Tracheal epithelial cell (primary cell): ENCODE measurements at places on chromosomes 7 and 10. TPM values are rescaled to one million over a fixed set of nuclear protein-coding genes. Genes with fewer than 3 reads are reported as not detected.

Gene ARMC10
- 59.3 and 66.7 TPM in 2 replicates for total RNA-seq

Gene BTBD16
- not detected in 2 replicates for total RNA-seq

Gene MKI67
- total RNA-seq, result 0.21 and 0.72 TPM in 2 replicates

Gene STK32C
- 7.2 and 14.2 TPM in 2 replicates for total RNA-seq

Gene NRG3
- total RNA-seq, result under 0.01 TPM in 1 of 2 replicates, not detected in the other

Gene PLCE1
- total RNA-seq, result 0.48 and 0.85 TPM in 2 replicates

Gene MAD1L1
- 70.1 and 92.8 TPM in 2 replicates for total RNA-seq

Gene THNSL1
- total RNA-seq, result 4.6 and 9.0 TPM in 2 replicates

Gene FLNC
- 0.64 and 8.0 TPM in 2 replicates for total RNA-seq

Gene CNPY1
- total RNA-seq, result not detected in 2 replicates

Gene ADAM22
- total RNA-seq, result under 0.01 TPM in 1 of 2 replicates, not detected in the other

Gene ATRNL1
- total RNA-seq, result 0.43 and 0.72 TPM in 2 replicates

Gene SUGCT
- total RNA-seq, result 16.6 and 17.1 TPM in 2 replicates

Gene GIMAP7
- under 0.01 TPM in 1 of 2 replicates, not detected in the other for total RNA-seq

Gene ANTXRL
- total RNA-seq, result not detected in 2 replicates

Gene LRIT1
- not detected in 2 replicates for total RNA-seq

Gene EVX1
- not detected in 2 replicates for total RNA-seq

Gene GDF2
- total RNA-seq, result not detected in 2 replicates

Gene PPP1R3A
- total RNA-seq, result not detected in 2 replicates

Gene WIPF3
- total RNA-seq, result under 0.01 and 0.21 TPM in 2 replicates

Gene CPVL
- 0.43 and 3.4 TPM in 2 replicates for total RNA-seq

Gene HOXA3
- total RNA-seq, result 0.85 and 1.7 TPM in 2 replicates

Gene PILRA
- under 0.01 TPM in 1 of 2 replicates, not detected in the other for total RNA-seq

Gene GDI2
- total RNA-seq, result 500 and 558 TPM in 2 replicates

Gene METTL27
- 6.3 TPM in 1 of 2 replicates, not detected in the other for total RNA-seq

Gene C10orf62
- not detected in 2 replicates for total RNA-seq

Gene PNLIPRP1
- not detected in 2 replicates for total RNA-seq
